Neural crest cell (in vitro differentiated cells): ENCODE measurements at places on chromosomes 7 and 10.
A peak's percentile ranks its signal among the peaks of the same experiment; 100 is the strongest.

GRCh38 chr10:43421519-43421918 lies 12.5 kb upstream of the HNRNPF start:
- DNase-seq = no peak

DNA sequence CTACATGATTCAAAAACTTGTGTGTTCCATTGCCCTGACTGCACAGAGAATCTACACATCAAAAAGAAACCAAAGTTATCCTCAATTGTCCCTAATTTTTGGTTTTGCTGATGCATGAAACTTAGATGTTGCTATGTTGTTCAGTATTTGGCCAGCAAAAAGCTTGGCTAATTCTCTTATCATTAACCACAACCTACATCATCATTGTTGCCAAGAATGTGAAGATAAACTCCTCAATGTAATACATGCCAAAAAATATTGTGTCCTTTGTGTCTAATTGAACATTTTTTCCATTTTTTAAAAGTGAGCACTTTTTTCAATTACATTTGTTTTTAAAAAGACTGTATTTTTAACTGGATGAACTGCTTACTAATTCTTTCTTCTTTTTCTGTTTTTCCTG lies 268.0 kb upstream of the SEMA3D start:
- no peak for DNase-seq

DNA sequence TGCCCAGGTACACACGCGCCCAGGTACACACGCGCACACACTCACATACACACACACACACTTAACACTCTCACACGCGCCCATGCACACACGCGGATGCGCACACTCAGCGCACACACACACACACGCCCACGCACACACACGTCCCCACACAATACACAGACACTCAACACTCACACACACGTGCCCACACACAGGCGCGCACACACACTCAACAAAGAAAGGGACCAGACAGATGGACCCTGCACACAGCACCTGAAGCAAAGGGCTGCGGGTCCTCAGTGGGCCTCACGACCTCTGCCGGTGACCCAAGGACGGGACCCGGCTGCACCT lies 257.4 kb downstream of the ZMYND11 start:
- no peak for DNase-seq

DNA sequence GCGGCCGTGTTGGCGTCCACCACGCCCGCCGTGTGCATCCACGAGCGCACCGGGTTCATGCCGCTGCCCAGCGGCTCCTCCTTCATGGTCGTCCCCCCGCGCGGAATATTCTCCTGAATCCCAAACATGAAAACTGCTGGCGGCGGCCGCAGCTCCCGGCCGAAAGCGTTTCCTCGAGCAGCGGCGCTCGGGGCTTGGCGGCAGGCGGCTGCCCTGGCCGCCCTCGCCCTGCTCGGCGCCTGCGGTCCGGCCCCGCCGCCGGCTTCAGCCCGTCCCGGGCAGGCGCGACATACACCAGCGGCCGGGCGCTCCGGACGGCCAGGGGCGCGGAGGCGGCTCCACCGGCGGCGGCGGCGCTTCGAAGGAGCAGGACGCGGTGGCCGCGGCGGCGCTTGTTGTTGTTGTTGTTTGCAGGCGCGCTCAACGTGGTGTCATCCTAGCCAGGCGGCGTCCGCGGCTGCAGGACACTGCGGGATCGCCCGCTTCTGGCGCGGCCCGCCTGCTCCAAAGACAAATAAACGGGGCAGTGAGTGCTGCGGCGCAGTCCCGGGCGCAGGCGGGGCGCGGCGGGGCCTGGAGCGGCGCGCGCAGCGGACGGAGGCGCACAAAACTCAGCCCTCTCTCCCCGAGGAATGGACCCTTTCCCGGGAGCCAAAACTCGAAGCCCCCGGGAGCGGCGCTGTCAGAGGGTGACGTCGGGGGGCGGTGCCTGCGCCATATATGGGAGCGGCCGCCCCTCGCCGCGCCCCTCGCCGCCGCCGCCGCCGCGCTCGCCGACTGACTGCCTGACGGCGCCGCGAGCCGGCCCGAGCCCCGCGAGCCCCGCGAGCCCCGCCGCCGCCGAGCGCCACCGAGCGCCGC lies at the start of gene EBF3:
Gene EBF3 (minus strand): TSS at position 634 of the 861 bp plus-strand sequence. CDS start 506 bp downstream, at position 128.
- DNase-seq = peak; percentile 75

GRCh38 chr7:144629011-144629410 lies 206.8 kb downstream of the TPK1 start:
- no peak for DNase-seq

DNA sequence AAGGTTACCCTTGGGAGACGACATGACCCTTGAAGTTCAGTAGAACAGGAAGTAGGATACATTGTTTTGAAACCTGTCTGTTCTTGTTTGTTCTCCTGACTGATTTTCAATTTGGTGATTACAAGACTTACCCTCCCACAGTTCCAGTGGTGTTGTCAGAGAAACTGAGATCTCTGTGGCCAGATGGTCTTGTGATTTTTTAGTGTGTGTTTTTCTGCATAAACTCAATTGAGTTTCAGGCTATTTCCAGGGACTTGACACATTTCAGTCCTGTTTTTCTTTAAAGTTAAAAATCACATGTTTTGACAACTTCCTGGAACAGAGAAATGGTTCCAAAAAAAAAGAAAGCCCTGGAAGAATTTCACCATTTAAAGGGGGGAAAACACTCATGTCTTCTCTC lies 22.3 kb downstream of the PIK3CG start:
- DNase-seq = no peak
